D341Med (cell line): ENCODE measurements at places on chromosomes 11 and 22.

DNA sequence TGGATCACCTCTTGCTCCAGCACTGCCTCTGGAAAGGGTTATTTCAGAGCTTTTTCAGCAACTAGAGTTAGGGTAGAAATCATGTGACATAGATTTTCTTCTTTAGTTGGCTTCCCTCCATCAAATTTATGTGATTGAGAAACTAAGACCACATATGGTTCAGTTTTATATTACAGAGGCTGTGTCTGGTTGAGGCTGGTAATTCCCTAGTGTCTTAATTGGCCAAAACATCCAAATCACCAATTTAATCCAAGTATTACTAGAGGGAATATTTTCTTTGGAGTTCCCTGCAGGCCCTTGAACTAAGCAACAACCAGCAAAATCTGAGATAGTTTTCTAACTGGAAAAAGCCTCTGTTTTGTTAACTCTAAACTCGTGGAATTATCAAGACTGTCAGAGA is 136.3 kb downstream of the ARHGAP42 start:
- no peak for DNase-seq

DNA sequence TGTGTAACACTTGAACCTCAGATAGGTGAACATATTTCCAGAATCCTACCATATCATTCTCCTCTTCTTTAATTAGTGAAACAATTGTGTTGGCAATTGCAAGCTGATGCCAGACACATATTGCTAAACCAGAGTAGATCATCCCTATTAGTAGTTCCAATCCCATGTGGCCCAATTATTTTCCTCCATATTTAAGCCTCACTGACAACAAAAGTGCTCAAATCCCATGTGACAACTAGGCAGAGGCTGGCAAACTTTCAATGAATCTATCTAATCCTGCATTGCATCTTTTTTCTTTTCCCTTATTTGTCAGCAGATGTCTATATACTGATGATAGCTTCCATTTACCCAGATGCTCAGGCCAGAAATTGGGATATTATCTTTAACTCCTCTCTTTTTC is 90.4 kb downstream of the GRIA4 start:
- DNase-seq: peak; percentile 33

DNA sequence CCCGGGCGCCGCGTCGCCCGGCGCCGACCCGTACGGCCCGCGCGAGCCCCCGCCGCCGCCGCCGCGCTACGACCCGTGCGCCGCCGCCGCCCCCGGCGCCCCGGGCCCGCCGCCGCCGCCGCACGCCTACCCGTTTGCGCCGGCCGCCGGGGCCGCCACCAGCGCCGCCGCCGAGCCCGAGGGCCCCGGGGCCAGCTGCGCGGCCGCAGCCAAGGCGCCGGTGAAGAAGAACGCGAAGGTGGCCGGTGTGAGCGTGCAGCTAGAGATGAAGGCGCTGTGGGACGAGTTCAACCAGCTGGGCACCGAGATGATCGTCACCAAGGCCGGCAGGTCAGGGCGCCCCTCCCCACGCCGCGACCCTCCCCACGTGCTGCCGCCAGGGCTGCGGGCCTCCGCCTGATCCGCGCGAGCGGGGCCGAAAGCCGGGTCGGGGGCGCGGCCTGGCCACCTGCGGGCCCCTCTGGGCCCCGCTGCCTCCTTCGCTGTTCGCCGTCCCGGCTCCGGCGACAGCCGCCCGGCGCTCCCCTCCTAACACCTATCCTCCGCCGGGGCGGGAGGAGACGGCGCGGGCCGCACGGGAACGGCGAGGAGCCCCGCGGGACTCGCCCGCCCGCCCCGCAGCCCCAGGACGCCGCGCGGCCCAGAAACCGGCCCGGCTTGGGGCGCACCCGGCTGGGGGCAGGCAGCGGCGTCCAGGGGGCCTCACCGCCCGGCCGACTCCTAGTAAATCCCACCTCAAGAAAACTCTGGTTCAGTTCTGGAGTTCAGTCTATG is 560 bp downstream of the TBX1 start:
- peak; percentile 73 for DNase-seq

DNA sequence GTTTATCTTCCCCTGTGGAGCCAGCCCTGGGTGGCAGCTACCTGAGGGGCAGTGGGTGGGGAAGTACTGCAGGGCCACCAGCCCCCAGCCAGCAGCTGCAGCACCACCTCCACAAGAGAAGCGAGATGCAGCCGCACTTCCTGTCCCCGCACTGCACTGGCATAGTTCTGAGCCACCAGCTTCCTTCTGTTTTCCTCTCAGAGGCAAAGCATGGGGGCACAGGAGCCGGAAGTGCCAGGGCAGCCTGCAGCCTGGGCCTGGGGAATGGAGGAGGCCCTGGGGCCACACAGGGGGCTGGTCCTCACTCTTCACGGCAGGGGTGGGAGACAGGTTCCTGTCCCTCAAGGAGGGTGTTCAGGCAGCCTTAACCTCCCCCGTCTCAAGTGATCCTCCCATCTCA is 11.9 kb upstream of the SH3BP1 start:
- DNase-seq: no peak

GRCh38 chr11:35270342-35270741 is 131.4 kb downstream of the CD44 start:
- DNase-seq: no peak

DNA sequence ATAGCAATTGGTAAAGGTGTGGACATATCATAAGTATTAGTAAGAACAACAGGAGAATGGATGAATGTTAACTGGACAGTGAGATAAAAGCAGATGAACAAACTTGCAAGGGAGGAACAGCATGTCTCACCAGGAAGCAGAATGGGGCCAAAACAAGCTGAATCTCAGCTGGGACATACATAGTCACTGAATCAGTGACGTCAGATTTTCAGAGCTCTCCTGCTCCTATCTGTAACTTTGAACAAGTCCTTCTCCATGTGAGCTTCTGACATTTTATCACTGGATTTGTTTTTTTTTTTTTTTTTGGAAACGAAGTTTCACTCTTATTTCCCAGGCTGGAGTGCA is 118.7 kb downstream of the BBOX1 start:
- DNase-seq: no peak

DNA sequence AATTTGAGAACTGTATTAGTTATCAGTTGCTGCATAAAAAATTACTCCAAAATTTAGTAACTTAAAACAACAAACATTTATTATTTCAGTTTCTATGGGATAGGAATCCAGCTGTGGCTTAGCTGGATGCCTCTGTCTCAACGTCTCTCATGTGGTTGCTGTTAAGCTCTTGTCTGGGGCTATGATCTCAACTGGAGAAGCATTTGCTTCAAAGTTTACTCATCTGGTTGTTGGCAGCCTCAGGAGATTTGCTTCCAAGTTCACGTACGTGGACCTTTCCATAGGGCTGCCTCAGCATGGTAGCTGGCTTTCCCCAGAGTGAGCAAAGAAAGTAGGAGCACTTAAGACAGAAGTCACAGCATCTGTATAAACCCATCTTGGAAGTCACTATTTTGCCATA is 144.9 kb upstream of the SESN3 start:
- no peak for DNase-seq

DNA sequence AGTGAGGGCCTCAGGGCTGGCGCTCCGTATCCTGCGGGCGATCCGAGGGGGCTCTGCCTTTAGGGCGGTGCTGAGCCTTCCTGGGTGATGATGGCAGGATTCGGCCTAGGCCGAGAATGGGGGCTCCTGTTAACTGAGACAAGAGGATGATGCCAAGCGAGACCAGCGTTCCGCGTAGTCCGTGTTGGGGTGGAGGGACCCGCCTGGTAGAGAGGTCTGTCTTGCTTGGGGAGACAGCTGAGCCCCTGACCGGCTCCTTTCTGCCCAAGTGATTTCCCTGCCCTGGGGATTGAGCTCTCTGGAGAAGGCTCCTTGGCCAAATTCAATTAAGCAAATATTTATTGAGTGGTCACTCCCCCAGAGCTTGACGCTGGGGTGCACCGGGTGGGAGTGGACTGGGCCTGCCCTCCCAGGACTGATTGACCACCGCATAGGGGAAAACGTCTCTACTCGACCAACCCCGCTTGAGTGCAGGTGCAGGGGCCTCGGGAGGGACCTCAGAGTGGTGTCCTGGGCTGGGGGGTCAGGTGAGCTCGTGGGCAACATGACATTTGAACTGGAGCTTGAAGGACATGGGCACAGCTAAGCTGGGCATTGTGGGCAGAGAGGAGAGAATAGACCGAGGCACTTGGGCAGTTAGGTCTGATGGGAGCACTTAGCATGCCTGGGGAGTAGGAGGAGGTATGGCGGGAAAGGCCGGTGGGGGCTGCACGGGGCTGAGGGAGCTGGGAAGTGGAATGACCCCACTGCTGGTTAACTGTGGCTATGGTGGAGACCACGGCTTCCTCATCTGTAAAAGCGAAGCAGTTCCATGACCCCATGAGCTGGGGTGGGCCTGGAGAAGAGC is 1.1 kb downstream of the GNAZ start:
- peak; percentile 50 for DNase-seq

DNA sequence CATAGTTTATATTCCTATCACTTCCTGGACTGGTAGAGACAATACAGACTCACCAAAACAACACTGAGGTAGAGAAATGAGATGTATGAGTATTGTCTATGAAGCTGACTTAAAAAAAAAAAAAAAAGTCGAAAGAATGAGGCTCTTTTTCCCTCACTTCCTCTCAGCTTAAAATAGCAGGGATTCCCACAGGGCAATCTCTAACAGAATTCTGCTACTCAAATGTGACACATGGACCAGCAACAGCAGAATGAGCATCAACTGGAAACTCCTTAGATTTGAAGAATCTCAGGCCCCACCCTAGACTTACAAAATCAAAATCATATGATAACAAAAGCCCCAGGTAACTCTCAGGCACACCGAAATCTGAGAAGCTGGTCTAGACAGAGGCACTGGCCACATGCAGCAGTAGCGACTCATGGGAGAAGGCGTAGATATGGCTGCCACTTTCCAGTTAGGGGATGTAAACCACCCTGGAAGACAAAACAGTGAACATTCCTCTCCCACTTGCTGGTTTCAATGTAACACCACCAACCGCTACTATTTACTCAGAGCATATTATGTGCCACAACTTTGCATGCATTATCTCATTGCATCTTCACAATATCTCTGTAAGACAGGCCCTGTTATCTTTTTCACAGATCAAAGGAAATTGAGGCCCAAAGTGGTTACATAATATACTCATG is 128.0 kb downstream of the RBFOX2 start:
- DNase-seq: no peak

DNA sequence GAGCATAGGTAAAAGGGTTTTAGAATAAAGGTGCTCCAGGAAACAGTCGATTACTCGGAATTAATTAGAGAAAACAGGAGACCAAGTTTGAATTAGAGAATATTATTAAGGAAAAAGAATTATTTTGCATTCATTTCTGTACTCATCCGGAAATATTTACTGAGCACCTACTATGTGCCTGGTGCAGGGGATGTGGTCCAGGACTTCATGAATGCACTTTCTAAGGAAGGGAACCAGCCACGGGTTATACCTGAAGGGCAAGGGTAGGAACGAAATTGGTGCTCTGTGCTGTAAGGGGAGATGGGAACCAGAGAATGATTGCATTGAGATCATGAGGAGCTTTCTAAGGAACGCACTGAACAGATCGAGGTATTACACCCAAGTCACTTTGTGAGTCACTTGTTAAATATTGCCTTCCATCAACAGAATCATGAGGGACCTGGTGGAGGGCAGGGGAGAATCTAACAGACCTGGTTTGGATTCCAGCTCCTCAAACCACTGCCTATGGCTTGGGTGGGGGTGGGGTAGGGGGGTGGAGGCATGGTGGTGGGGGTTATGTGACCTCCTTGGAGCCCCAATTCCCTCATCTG is 40.9 kb downstream of the C11orf96 start:
- DNase-seq: no peak

DNA sequence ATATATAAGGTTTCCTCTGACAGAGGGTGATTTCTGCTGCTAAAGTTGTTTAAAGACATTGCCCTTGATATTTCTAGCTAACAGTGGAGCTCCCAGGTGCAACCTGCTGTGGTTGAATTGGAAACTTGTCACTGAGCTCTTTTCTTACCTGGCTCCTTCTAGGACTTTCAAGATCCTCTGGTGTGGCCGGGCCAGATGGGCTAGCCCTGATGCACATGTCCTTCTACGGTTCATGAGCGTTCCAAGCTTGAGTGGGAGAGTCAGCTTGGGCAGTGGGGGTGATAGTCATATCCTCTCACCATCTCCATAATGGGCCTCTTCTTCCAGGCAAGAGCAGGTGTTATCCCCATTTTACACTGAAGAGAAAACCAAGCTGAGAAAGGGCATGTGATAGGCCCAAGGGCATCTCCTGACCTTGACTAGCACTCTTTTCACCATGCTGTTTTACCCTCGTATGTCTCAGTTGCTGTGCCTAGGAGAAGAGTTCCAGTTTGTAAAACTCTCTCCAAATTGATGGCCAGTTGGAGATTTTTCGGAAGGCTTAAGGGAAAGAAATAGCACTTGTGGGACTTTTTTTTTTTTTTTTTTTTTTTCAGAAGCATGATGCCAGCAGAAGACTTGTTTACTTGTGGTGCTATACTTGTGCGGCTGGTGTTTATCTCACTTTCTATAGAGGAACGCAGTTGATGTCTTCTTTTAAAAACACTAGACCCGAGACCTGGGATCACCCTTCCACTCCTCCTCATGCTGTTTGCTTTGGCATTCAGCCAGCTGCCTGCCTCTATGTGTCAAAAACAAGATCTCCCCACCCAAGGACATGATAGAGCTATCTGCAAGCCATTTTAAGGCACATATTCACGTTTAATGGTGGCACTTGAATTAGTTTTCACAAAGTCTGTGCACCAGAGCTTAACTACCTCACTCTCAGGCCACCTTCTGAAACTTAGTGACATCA is 32.6 kb downstream of the TEAD1 start:
- DNase-seq: no peak

DNA sequence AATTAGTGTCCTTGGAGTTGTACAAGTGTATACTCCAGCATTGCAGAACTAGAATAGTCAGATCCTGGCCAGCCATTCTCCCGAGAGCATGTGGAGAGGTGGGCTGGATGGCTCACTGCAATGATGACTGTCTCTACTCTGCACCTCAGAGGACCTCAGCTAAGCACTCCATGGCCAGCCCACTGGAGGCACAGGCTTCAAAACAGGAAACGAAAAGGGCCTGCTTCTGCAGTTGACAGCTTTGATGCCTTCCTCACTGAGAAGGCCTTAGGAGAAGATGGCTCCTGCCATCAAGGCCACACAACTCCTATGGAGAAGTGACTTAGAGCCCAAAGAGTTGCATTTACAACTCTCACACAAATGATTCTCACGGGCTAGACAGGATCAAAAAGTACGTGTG is 9.1 kb downstream of the POLD4 start:
- no peak for DNase-seq

GRCh38 chr11:132245403-132246385 is 875.3 kb downstream of the NTM start:
- no peak for DNase-seq

- DNase-seq: no peak
Observed at GRCh38 chr22:37343863-37344734, 61.8 kb downstream of the CYTH4 start.
